ENCODE measurements at places on chromosomes 12 and 14. TPM values are rescaled to one million over a fixed set of nuclear protein-coding genes. Genes with fewer than 3 reads are reported as not detected.
A peak's percentile ranks its signal among the peaks of the same experiment; 100 is the strongest.

- DNase-seq, result no peak
These were observed 27.9 kb downstream of the HNRNPC start for GRCh38 chr14:21241218-21241819.

DNA sequence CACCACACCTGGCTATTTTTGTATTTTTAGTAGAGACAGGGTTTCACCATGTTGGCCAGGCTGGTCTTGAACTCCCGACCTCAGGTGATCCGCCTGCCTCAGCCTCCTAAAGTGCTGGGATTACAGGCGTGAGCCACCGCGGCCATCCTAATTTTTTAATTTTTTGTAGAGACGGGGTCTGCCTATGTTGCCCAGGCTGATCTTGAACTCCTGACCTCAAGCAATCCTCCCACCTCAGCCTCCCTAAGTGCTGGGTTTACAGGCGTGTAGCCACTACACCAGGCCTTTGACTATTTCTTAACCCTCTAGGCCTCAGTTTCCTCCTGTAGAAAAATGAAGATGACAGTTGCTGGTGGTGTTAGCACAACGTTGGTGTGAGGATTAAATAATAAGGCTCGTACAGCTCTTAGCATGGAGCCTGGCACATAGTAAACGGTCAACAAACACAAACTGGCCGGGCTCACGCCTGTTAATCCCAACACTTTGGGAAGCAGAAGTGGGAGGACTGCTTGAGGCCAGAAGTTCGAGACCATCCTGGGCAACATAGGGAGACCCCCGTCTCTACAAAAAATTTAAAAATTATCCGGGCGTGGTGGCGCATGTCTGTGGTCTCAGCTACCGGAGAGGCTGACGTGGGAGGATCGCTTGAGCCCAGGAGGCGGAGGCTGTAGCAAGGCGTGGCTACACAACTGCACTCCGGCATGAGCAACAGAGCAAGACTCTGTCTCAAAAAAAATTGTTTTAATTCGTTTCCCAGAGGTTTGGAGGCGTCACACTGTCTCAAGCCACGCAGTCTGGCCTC is 979 bp downstream of the DDX54 start:
- peak; percentile 89 for DNase-seq

GRCh38 chr12:51868821-51869495 is 18.9 kb upstream of the ANKRD33 start:
- DNase-seq, result no peak

DNA sequence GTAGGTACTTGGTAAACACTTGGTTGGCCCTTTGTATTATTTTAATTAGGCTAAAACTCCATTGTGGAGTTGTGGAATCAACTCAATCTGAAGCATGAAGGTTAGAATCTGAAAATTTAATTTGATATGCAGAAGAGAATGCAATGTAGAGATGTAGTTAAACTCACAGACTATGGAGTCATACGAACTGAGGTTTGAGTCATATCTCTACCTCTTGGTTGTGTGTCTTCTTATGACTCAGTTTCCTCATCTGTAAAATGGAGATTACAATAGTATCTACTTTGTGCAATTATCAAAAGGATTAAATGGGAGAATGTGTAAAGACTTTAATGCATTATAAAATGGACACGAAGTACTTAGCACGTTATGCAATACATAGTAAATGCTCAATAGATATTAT is 146.0 kb upstream of the IFNG-AS1 start:
- DNase-seq, result no peak

- no peak for DNase-seq
These were observed 4.1 kb upstream of the TMEM120B start for GRCh38 chr12:121708313-121709063.

Gene HVCN1
- total RNA-seq, result 24.2 TPM

- no peak for DNase-seq
These were observed 71.3 kb downstream of the CRACR2A start for GRCh38 chr12:3681595-3682061.

Gene PPP4R4
- 1.2 TPM for total RNA-seq

GRCh38 chr14:52835122-52835903 is 43.9 kb upstream of the GNPNAT1 start:
- no peak for DNase-seq

DNA sequence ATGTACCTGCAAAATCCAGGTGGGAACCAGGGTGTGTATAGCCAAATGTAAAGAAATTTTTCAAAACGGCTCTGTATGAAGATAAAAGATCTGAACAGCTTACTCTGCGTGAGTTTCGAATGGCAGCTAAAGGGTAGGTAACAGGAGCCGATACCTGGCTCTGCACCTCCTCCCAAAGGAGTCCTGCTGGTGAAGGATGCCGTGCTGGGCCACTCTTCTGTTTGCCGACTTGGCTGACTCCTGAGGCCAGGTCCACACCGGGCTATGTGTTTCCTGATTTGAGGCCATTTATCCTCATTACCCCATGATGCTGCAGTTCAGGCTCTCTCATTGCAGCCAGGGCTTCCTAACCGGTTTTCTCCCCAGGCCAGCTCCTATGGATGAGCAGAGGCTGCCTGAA is 244.6 kb downstream of the SLC41A2 start:
- no peak for DNase-seq

DNA sequence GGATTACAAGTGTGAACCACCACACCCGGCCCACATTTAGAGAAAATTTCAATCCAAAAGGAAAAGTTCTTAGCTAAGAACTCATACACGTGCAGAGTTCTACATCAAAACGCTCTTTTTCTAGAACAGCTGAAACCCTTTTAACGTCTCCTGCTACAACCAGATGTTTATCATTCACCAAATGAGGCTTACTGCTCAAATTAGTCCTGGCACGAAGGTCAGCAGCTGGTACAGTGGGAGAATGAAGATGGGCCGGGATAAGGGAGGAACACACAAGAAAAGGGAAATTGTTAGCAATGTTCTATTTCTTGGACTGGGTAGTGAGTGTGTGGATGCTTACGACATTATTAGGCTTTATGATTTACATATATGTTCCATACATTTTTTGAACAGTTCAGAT is 37.2 kb downstream of the PRKAB1 start:
- no peak for DNase-seq

Gene A2M
- total RNA-seq, result not detected

DNA sequence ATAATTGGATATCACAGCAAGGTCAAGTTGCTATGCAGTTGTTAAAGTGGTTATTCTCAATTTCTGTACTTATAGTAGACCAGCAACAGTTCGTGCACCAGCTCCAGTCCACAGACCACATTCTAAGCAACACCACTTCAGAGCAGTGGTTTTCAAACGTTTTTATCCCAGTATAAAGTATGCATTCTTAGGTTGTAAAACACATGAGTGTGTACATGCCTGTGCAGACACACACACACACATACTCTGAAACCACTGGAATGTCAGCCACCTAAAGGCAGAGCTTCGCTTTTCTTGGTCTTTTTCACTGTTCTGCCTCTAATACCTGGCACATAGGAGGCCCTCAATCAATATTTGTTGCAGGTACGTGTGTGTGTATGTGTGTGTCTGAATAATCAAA is 22.2 kb upstream of the C12orf71 start:
- no peak for DNase-seq
